H9 (cell line): ENCODE measurements at places on chromosomes 2 and 18. TPM values are rescaled to one million over a fixed set of nuclear protein-coding genes. Genes with fewer than 3 reads are reported as not detected.

Gene CLEC4F
- total RNA-seq: not detected in 2 replicates

- H3K4me3 ChIP-seq: no peak overlapping the region
- DNase-seq: no peak
- peaks cover 6% of the 10 kb centered on the region; the same call in 2 of the 3 replicates for H3K36me3 ChIP-seq
- H3K4me1 ChIP-seq: no peaks in the 10 kb centered on the region
- no peak overlapping the region for H3K27ac ChIP-seq
- no peaks in the 10 kb centered on the region for H3K27me3 ChIP-seq
Measured at GRCh38 chr2:97792416-97792815, 79.0 kb downstream of the ZAP70 start.

- H3K27me3 ChIP-seq: no peaks in the 10 kb centered on the region
- H3K27ac ChIP-seq: no peak overlapping the region
- H3K4me1 ChIP-seq: no peaks in the 10 kb centered on the region
- no peaks in the 10 kb centered on the region for H3K36me3 ChIP-seq
- no peak overlapping the region for H3K4me3 ChIP-seq
- DNase-seq: no peak
Measured at GRCh38 chr18:9658087-9658641, 43.8 kb upstream of the PPP4R1 start.

Gene DHRS9
- total RNA-seq: not detected in 2 replicates

- no peaks in the 10 kb centered on the region for H3K27me3 ChIP-seq
- H3K4me1 ChIP-seq: no peaks in the 10 kb centered on the region
- no peak overlapping the region for H3K4me3 ChIP-seq
- peaks cover 40% of the 10 kb centered on the region for H3K36me3 ChIP-seq
Measured at GRCh38 chr18:22987547-22988189, 54.5 kb downstream of the RBBP8 start.
